Natural killer cell treated with Interleukin-12 subunit alpha and Interleukin-12 subunit beta and Interleukin-15 and Interleukin-18, amount 100 ng/mL, for 72 hours (primary cell): ENCODE measurements at places on chromosomes 7 and 10. TPM values are rescaled to one million over a fixed set of nuclear protein-coding genes. Genes with fewer than 3 reads are reported as not detected.

The PHTF2 gene
- total RNA-seq, result 33.7 TPM

The AMPH gene
- total RNA-seq, result not detected

The CYP26C1 gene
- not detected for total RNA-seq

The GNB2 gene
- total RNA-seq, result 348 TPM

The PROSER2 gene
- 1.2 TPM for total RNA-seq

The GDF2 gene
- total RNA-seq, result not detected

- no peak for DNase-seq
These were observed 181.7 kb downstream of the CCSER2 start for GRCh38 chr10:84510121-84510520.

DNA sequence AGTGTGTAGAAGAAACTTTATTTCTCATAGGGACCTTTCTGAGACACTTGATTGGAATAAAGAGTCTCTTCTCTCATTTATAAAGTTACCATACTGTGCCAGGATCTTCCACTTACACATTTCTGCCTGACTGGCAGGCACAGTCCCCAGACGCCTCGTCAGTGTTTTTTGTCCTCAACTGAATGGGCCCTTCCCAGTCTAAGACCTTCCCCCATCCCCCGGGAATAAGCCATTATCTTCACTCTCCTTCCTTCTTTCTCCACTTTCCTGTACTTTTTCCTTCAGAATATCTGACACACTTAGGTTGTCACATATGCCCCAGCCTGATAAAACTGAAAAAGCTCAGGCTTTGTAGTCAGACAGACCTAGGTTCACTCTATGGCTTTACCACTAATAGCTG lies 35.3 kb upstream of the KCNIP2 start:
- no peak for DNase-seq

GRCh38 chr7:30147223-30147622 lies 12.4 kb downstream of the MTURN start:
- DNase-seq, result no peak

GRCh38 chr10:92667078-92667477 lies 22.7 kb upstream of the HHEX start:
- DNase-seq, result no peak

DNA sequence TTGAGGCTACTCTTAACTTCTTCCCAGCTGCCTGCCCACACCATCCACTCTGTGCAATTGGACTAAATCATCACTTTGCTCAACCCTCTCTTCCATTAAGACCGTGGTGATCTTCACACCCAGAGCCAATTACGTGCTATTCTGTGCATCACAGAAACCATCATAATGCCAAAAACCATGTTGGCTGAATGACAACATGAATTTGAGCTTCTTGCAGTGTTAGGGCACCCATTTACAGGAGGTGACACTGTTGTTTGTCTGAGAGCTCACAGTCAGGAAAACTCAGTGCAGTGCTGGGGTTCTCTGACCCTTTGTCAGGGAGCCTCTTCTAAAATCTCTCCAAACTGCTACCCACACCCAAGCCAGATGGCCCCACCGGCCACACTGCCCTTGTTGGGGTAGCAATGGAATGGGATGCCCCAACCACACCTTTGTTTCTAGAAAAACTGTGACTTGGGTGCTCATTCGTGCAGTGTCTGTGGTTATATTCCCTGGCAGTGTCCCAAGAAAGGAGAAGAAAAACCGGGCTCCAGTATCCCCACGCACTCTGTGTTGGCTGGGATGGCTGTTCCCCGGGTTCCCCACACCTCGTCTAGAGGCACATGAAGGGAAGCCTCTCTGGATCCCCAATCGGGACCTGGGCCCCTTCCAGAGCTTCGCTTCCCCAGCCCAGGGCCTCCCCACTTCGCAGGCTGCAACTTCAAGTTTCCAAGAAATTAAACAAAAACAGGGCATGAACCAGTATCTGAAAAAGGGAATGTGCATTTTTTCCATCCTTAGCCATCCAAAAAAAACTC lies 2.0 kb upstream of the TNS3 start:
- no peak for DNase-seq
